Activated CD4-positive, alpha-beta memory T cell treated with anti-CD3 and anti-CD28 coated beads for 36 hours (primary cell): ENCODE measurements at places on chromosomes 3 and 15.

GRCh38 chr3:42051384-42052131, 39.6 kb upstream of the TRAK1 start:
- peaks cover 23% of the 10 kb centered on the region for H3K4me1 ChIP-seq
- DNase-seq: peak; percentile 11
- H3K36me3 ChIP-seq: no peaks in the 10 kb centered on the region
- H3K27me3 ChIP-seq: no peaks in the 10 kb centered on the region

DNA sequence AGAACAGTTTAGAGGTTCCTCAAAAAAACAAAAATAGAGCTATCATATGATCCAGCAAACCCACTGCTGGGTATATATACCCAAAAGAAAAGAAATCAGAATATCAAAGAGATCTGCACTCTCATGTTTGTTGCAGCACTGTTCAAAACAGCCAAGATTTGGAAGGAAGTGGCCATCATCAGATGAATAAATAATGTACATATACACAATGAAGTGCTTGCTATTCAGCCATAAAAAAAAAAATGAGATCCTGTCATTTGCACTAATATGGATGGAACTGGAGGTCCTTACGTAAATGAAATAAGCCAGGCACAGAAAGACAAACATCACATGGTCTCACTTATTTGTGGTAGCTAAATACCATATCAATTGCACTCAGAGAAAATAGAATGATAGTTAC, 58.4 kb downstream of the SCAPER start:
- no peaks in the 10 kb centered on the region for H3K27me3 ChIP-seq
- no peak overlapping the region for H3K27ac ChIP-seq
- peaks cover 14% of the 10 kb centered on the region for H3K4me1 ChIP-seq
- H3K36me3 ChIP-seq: peaks cover 26% of the 10 kb centered on the region
- DNase-seq: no peak

- H3K36me3 ChIP-seq: no peaks in the 10 kb centered on the region
- peaks cover 4% of the 10 kb centered on the region for H3K27me3 ChIP-seq
- no peak overlapping the region for H3K27ac ChIP-seq
- no peak overlapping the region for H3K4me3 ChIP-seq
- H3K4me1 ChIP-seq: peaks cover 10% of the 10 kb centered on the region
Measured at GRCh38 chr15:80507638-80508316, 103.6 kb downstream of the ARNT2 start.

- H3K4me3 ChIP-seq: no peak overlapping the region
- no peaks in the 10 kb centered on the region for H3K27me3 ChIP-seq
- no peaks in the 10 kb centered on the region for H3K4me1 ChIP-seq
Measured at GRCh38 chr3:29764603-29765254, 483.9 kb downstream of the RBMS3 start.

DNA sequence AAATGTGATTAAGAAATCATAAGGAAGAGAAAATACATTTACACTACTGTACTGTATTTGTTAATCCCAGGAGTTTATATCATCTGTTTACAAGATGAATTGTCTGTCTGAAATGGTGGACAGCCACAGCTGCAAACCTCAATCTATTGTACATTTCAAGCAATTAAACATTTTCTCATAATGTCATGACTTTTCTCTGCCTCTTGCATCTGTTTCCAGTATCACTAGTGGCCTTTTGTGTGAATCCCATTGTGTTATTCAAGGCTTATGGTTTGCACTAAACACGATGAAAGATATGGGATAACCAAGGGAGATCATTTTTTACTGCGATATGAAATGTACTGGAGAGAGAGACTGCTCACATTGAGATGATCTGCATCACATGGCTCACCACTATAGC, 200.2 kb upstream of the LRRN1 start:
- no peak overlapping the region for H3K27ac ChIP-seq
- DNase-seq: no peak
- H3K27me3 ChIP-seq: no peaks in the 10 kb centered on the region
- no peaks in the 10 kb centered on the region for H3K4me1 ChIP-seq
- H3K36me3 ChIP-seq: no peaks in the 10 kb centered on the region

DNA sequence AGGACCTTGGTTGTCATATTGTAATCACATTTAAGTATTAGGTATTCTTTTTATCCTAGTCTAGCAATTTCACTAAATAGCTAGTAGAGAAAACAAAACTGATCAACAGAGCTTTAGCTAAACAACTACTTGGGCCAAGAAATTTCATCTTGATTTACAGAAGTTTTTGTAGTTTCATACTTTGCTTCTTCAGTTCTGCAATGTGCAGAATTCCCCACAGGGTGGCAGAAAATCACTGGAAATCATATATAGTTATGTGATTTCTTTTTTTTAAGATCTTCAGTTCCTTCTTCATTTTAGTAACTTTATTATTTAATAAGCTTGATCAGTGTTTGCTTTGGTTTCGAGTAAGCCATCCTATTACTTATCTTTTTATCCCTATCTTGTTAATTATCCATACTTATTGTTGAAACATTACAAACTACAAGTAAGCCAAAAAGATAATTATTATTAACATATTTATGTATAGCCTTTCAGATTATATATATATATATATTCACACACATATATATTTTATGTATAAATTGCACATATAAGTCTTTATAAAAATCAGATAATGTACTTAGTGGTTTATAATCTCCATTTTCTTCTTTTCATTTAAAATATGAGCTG, 2.2 kb upstream of the BNIP2 start:
- H3K4me1 ChIP-seq: peaks cover 27% of the 10 kb centered on the region
- H3K36me3 ChIP-seq: peaks cover 10% of the 10 kb centered on the region
